ENCODE measurements at places on chromosomes 12 and 14.

GRCh38 chr12:128316973-128317526, 50.1 kb downstream of the TMEM132C start:
- DNase-seq = no peak

DNA sequence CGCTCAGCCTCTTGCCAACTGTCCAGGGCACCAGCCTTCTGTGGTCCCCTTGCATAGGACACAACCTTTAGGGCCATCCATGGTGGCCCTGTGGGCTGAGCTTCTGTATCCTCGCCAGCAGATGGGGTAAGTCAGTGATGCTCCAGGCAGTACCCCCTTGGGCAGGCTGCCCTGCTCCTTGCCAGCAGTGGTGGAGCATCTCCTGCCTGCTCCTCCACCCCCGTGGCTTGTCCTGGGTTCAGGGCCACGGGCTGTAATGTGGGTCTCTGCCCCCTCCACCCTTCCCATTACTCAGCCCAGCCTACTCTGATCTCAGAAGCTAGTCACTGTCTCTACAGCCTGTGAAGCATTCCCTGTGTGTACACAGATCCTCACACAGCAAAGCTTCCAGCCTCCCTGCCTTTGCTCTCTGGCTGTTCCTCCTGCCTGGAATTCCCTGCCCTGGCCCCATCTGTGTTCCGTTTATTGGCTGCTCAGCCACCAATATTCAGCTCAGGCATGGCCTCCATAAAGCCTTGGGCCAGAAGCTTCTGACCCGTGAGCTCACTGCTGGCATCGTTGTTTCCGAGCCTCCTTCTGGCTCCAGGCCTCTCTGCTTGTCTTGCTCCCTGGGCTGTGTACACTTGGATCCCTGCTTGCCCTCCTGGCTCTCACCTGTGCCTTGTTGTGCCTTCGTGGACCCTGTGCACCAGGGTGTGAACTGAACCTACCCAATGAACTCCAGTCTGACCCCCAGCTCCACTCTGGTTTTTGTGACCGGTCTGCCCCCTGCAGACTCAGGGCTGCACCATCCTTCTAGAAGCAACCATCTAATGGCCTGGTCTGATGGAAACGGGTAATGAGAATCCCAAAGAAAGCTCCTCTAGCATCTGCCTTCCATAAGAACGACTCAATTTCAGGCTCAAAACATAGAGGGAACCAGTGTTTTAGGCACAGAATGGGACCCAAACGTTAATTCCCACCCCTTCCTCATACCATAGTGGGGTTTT, 177.0 kb upstream of the PRMT8 start:
- peak; percentile 17 for DNase-seq

DNA sequence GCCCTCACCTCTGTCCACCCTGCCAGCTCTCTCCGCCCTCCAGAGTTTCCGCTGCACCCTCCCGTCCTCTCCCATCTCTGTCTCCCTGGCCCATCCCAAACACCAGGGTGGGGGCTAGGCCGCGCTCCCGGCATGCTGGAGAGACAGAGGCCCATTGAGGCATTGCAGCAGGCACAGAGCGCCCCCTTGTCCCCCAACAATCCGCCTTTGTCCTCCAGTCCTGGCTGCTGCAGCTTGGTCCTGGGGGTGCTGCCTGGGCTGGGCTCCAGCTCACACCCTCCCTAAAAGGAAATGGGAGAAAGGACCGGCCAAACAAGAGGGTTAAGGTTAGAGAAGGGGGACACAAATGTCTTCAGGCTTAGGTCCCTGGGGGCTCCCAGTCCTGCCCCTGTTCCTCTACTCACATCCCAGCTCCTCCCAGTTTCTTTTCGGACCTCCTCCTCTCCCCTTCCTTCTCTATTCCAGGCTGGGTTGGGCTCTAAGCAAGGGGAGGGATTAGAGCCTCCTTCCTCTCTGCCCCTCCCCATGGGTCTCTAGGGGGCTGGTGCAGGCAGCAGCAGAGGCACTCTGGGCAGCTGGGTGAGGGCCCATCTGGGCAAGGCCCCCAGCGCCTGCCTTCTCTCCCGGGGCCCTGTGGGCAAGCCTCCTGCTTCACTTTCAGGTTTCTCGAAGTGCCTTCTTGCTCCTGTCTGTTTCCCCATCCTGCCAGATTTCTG, at the start of gene CMTM5:
CMTM5 (plus strand) TSS at position 565 of the 716 bp plus-strand sequence. CDS start 206 bp downstream, outside the sequence.
- no peak for DNase-seq

- DNase-seq = peak; percentile 56
Measured at GRCh38 chr12:4157122-4157521, 116.4 kb upstream of the CCND2 start.

GRCh38 chr12:103783744-103784664, 57.0 kb downstream of the NT5DC3 start:
- DNase-seq = no peak

GRCh38 chr14:20413744-20414082, 412 bp upstream of the TEP1 start:
- DNase-seq = peak; percentile 9

- no peak for DNase-seq
Measured at GRCh38 chr14:104555430-104556255, 23.9 kb upstream of the C14orf180 start.

DNA sequence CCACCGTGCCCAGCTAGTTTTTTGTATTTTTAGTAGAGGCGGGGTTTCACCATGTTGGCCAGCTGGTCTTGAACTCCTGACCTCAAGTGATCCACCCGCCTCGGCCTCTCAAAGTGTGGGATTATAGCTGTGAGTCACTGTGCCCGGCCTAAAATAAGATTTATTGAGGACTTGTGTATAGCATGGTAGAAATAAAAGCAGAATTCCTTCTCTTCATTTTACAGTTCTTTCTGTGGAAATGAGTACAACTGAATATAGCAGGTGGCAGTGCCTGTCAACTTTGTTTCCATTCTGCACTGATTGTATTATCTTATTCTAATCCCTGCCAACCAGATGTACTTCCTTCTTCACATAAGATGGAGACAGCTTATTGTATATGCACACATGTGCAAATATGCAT, 41.0 kb downstream of the DIP2B start:
- DNase-seq = no peak

DNA sequence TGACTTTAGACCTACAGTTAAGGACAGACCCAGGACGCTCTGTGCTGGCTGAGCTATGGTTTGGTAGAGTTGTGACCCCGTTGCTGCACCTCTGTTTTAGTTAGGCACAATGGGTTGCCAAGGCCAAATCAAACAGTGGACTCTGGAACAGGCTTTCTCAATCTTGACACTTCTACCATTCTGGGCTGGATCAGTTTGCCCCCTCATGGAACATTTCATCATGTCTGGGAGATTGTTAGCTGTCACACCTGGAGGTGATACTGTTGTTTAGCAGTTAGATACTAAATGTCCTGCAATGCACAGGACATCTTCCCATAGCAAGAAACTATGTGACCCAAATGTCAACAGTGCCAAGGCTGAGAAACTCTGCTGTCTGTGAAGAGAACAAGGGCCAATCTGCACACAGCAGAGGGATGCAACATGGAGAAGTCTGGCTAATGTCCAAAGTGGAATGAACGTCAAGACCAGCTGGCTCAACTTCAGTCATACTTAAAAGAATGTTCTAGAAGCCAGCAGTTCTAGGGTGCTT, 65.6 kb upstream of the DICER1 start:
- DNase-seq = no peak

DNA sequence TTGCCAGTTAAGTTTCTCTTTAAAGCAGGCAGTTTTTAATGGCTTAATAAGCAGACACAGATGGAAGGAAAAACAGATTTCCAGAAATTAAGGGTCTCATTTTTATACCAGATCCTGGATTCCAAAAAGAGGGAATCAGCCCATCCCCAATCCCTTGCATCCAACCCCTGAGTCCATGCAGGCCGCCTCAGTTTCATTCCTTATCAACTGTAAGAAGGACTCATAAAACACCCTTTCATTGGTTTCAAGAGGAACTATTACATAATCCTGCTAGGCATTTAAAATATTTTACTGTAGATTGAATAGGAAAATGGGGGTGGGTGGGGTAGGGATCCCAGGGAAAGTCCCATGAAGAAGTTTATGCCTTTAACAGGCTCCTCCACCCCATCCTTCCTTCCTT, 9.4 kb downstream of the CCDC184 start:
- no peak for DNase-seq

- DNase-seq = no peak
Measured at GRCh38 chr12:59637692-59638070, 41.9 kb downstream of the SLC16A7 start.

GRCh38 chr12:12181511-12181910, 85.3 kb downstream of the LRP6 start:
- peak; percentile 8 for DNase-seq

GRCh38 chr14:24436355-24437019, 6.1 kb downstream of the SDR39U1 start:
- DNase-seq = peak; percentile 73

DNA sequence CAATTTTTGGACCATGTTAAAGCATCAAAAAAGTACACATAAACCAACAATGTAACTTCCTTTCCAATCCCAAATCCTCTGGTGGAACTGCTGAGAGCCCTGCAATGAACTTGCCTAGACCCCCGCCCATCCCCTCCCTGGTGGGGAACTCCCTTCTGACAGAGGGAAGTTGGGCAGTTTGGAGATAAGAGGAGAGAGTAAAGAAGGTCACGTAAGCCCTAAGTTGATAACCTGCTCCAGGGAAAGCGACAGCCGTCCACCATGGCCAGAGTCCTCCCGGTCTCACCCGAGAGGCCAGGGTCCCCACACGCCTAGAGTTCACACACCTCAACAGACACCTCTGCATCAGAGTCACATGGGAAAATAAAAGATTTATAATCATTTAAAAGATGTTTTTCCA, 138.7 kb downstream of the EGLN3 start:
- DNase-seq = no peak

- peak; percentile 73 for DNase-seq
Measured at GRCh38 chr12:109110988-109111495, 5.3 kb upstream of the ACACB start.

DNA sequence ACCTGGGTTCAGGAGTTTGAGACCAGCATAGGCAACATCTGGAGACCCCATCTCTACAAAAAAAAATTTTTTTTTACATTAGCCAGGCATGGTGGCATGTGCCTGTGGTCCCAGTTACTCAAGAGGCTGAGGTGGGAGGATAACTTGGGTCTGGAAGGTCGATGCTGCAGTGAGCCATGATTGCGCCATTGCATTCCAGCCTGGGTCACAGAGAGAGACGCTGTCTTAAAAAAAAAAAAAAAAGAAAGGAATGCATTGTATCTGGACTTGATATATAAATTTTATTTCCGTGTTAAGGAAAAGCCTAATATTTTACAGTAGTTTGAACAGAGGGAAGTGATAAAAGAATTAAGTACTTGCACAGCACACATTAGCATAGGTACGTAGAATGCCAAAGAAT, 97.2 kb downstream of the ZC3H14 start:
- no peak for DNase-seq

DNA sequence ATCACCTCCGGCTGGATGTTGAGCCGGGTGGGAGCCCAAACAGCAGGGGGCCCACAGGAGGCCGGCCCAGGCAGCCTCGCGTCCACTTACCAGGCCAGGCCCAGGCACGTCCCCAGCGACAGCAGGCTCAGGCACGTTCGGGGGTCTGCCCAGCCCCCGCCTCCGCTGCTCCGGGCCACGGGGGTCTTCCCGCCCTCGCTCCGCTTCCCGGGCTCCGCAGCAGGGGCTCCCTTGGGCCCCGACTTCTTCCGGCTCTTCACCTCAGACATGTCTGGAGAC, 216 bp downstream of the IKBIP start:
- no peak for DNase-seq

- DNase-seq = no peak
Measured at GRCh38 chr12:131229426-131230339, 276.0 kb downstream of the ADGRD1 start.

DNA sequence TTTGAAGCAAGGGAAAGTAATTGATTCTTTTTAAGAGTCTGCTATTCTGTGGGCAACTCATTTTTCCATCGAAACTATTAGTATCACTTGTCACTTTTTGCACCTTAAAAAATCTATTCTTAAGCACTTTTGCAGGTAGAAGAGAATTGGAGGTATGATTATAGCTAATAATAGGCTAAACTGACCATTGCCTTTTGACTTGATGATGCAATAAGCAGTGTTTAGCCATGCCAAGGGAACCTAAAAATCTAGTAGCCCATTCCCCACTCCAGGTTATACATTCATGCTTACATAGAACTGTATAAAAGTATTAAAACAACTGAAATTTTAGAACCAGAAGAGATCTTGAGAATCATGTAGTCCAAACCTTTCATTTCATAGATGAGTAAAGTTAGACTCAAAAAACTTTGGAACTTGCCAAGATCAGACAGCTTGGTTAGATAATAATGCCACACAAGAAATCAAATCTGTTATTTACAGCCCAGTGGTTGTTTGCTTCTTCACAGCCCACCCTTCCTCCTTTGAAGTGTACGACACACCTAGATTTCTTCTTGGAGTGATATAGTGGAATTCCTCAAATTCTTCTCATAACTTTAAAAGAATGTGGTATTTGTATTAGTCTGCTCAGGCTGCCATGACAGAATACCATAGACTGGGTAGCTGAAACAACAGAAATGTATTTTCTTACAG, 21.7 kb upstream of the GARIN2 start:
- DNase-seq = no peak

GRCh38 chr12:69608114-69608513, 2.6 kb downstream of the LRRC10 start:
- DNase-seq = no peak

DNA sequence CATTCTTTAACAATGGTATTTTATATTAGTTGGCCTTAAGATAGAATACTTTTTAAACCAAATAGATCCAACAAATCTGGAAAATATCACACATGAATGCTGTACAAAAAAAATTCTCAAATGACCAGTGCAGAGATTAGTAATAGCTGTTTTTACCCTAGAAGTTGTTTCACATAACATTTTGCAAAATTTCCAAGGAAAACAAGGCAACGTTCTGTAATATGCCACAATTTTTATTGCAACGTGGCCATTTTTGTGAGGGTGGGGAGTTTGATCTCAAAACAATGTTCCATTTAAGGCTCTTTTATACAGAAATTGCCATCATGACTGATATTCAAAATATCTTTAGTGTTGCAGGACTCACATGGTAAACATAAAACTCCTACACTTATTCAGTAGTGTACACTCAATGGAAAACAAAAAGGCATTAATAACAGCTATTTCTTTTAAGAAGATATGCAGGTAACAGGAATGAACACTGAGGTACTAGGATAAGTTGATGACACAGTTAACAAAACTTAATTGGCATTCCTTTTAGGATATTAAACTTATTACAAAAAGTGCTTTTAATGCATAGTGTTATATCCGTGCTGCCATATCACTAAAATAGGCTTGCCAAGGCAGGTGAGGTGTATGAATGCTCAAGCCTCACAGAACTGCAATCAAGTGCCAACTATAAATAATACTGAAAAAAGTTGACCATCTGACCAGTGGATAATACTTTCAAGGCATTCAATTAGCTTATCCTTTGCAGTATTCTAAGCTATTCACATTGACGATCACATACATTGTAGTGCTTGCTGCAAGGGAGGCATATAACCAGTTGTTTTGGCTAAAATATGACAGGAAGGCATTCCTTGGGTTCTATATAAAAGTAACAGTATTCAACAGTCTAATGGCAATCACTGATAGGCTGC, 2.3 kb downstream of the CFL2 start:
- no peak for DNase-seq

- DNase-seq = no peak
Measured at GRCh38 chr12:132385923-132386751, 56.7 kb upstream of the GALNT9 start.

GRCh38 chr12:75480469-75480949, at the start of gene GLIPR1:
Gene GLIPR1, plus strand, starts transcription at chr12:75480755. Its CDS starts 126 bp downstream, at chr12:75480881.
- DNase-seq = peak; percentile 87

- peak; percentile 69 for DNase-seq
Measured at GRCh38 chr14:58746261-58746660, 108.5 kb downstream of the DACT1 start.

GRCh38 chr14:75489480-75489837, 32.8 kb upstream of the BATF start:
- no peak for DNase-seq

Measured in RWPE1 (cell line).